Prostate gland (tissue), 2 donors: ENCODE measurements at places on chromosomes 1 and 21.
A peak's percentile ranks its signal among the peaks of the same experiment; 100 is the strongest.

GRCh38 chr1:245074898-245075297 lies 79.9 kb upstream of the KIF26B start:
- no peak overlapping the region for H3K27ac ChIP-seq
- DNase-seq = no peak
- H3K36me3 ChIP-seq = no peaks in the 10 kb centered on the region
- H3K4me3 ChIP-seq = no peak overlapping the region
- H3K4me1 ChIP-seq = no peaks in the 10 kb centered on the region

DNA sequence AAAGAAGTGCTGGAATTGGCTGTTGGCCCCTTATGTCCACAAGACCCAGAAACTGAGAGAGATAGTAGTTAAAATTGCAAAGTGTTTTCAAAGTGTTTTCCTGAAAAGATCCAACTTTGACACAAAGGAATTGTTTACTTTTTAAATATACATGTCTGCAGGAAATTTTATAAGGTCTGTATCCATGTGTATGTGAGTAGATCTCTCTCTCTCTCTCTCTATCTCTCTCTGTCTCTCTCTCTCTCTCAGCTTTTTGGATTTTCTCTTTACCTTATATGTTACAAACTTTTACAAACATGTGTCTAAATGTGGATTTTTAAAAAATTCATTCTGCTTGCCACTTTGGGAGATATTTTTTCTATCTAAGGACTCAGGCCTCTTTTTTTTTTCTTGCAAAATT lies 358.6 kb downstream of the SIPA1L2 start:
- H3K36me3 ChIP-seq = no peaks in the 10 kb centered on the region
- H3K4me3 ChIP-seq = no peak overlapping the region
- no peaks in the 10 kb centered on the region for H3K27me3 ChIP-seq

GRCh38 chr1:247357052-247357780 lies 25.5 kb upstream of the ZNF496 start:
- no peak overlapping the region for H3K27ac ChIP-seq
- H3K4me3 ChIP-seq = no peak overlapping the region
- H3K27me3 ChIP-seq = no peaks in the 10 kb centered on the region
- no peaks in the 10 kb centered on the region for H3K4me1 ChIP-seq
- no peak for DNase-seq

DNA sequence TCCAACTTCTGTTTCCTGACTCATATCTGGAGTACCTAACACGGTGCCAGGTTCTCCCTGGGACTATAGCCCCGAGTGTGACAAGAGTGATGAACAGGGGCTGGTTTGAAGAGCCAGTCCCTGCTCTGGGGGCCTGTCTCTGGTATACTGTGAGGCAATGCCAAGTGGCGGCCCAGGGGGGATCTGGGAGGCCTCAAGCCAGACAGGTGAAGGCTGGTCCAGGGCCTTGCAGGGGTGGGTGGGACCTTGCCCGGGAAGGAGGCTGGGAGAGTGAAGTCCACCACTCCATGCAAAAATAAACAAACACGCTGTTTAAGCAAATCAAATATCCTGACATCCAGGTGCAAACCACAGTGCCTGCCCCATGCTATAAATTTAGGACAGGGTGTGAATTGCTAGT lies 6.8 kb upstream of the PLXNA2 start:
- no peak for DNase-seq
- no peaks in the 10 kb centered on the region for H3K4me1 ChIP-seq

DNA sequence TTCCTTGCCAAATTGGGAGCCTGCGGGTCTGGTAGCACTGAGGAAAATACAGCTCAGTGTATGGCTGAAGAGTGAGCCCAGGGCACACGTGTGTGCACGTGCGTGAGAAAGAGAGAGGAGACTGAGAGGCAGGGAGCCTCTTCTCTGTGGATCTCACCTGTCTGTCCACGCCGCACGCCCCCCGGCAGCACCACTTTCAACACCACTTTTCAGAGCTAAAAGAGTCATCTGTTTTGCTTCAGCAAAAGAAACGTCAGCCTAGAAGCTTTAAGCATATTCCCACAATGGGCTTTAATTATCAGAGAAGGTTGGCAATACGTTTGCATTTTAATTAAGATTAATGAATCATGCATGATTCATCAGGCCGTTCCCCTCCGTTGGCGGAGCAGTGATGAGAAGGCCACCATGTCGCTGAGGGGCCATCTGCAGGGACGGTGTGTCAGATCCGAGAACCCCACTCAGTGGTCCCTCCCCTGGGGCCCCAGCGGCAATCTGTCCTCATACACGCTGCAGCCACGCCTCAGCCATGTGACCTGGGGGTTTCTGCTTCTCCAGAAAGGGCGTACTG lies 56.8 kb downstream of the SIK1 start:
- H3K27ac ChIP-seq = no peak overlapping the region
- no peaks in the 10 kb centered on the region for H3K4me1 ChIP-seq
- no peak overlapping the region for H3K4me3 ChIP-seq
- no peak for DNase-seq
- H3K36me3 ChIP-seq = no peaks in the 10 kb centered on the region

GRCh38 chr1:48741380-48741779 lies 35.3 kb downstream of the BEND5 start:
- peak; percentile 28 for DNase-seq
- H3K4me1 ChIP-seq = no peaks in the 10 kb centered on the region
- peak overlapping the region; percentile 10 for H3K27ac ChIP-seq

DNA sequence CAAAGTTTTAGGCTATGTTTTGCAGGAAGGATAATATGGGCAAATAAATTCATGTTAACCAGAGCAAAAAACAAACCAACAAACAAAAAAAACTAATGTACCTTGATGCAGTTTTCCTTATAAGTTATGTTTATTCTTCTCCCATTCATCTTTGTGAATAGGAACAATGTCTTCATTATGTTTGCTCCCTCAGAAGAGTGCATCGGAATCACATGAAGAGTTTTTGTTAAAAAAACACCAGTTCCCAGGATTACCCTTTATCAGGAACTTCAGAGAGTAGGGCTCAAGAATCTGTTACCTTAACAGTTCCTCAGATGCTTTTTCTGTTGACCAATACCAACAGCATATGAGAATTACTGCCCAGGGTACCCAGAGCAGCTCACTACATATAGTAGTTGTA lies 14.6 kb upstream of the PRRC2C start:
- no peaks in the 10 kb centered on the region for H3K36me3 ChIP-seq
- H3K4me3 ChIP-seq = no peak overlapping the region
- H3K27ac ChIP-seq = no peak overlapping the region
- H3K27me3 ChIP-seq = no peaks in the 10 kb centered on the region
- no peaks in the 10 kb centered on the region for H3K4me1 ChIP-seq

DNA sequence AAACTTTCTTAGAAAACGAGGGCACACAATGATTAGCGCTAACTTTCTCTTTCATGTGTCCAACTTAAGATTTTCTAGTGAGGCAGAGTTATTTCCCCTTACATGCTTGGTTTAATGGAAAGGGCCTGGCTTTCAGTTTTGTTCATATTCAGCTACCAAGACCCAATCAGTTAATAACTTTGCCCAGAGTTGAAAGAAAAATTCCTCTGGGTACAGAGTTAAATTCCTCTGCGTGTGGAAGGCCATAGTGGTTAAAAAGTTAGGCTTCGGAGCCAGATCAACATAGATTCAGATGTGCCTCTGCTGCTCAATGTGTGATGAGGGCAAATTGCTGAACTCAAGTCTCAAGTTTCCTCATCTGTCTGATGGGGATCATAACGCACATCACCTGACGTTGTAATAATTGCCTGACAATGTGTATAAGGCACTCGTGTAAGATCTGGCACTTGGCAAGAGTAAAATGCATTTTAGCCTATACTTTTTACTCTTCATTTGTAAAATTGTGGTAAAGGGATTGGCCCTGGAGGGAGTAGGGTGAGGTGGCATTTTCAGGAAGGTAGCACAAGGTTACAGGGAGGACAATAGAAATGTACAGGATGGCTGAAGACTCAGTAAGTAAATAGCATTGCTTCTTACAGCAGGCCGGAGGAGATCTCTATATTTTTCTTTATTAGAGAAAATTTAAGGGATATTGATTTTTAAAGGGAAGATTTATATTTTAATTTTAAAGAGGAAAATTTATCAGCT lies 103.4 kb downstream of the ROR1 start:
- H3K36me3 ChIP-seq = no peaks in the 10 kb centered on the region
- no peaks in the 10 kb centered on the region for H3K27me3 ChIP-seq
- no peaks in the 10 kb centered on the region for H3K4me1 ChIP-seq
- H3K27ac ChIP-seq = no peak overlapping the region

DNA sequence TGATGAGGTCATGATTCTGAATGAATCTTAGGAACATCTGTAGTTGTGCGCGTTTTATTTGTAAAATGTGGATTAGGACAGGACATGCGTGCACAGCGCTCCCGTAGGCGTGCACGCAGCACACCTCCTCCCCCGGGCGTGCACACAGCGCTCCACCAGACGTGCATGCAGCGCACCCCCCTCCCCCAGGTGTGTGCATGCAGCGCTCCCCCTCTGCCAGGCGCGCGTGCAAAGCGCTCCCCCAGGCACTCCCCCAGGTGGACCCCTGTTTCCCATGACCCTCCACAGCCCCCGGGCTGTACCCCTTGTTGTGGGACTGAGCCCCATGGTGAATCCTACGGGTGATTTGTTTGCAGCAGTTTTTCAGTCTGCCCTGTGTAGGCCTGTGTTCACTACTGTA lies 61.6 kb downstream of the S100B start:
- H3K36me3 ChIP-seq = peaks cover 22% of the 10 kb centered on the region
- H3K4me3 ChIP-seq = no peak overlapping the region

DNA sequence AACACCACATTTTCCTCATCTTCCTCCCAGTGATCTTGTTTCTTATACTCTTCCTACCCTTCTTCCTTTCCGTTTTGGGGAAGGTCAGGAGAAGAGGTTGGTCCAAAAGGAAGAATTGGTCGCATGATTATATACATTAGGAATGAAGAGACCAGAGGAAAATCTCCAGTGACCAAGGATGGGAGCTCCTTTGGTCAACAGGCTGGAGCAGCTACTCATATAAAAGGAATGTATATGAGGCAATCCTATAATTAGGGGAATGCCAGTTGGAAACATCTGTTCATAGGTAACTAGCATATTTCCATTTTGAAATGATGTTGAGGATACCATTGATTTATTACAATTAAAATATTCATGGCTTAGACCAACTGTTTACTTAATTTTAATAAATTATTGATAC lies 114.5 kb downstream of the LRRC40 start:
- no peaks in the 10 kb centered on the region for H3K4me1 ChIP-seq
- H3K4me3 ChIP-seq = no peak overlapping the region
- H3K27me3 ChIP-seq = no peaks in the 10 kb centered on the region
- DNase-seq = no peak
- no peak overlapping the region for H3K27ac ChIP-seq

- H3K4me3 ChIP-seq = no peak overlapping the region
- no peaks in the 10 kb centered on the region for H3K4me1 ChIP-seq
- no peak for DNase-seq
- no peak overlapping the region for H3K27ac ChIP-seq
These were observed 63.0 kb upstream of the RGS1 start for GRCh38 chr1:192512426-192513162.

- H3K27ac ChIP-seq = peak overlapping the region; percentile 79
- no peaks in the 10 kb centered on the region for H3K36me3 ChIP-seq
- peaks cover 7% of the 10 kb centered on the region for H3K4me1 ChIP-seq
- no peaks in the 10 kb centered on the region for H3K27me3 ChIP-seq
- no peak for DNase-seq
These were observed 35.8 kb downstream of the ECE1 start for GRCh38 chr1:21254335-21254951.

- no peaks in the 10 kb centered on the region for H3K4me1 ChIP-seq
- no peaks in the 10 kb centered on the region for H3K27me3 ChIP-seq
- peak overlapping the region; percentile 51 for H3K27ac ChIP-seq
- DNase-seq = peak; percentile 71
- H3K4me3 ChIP-seq = no peak overlapping the region
These were observed 58.0 kb upstream of the PRMT6 start for GRCh38 chr1:106998431-106999002.

- H3K4me1 ChIP-seq = no peaks in the 10 kb centered on the region
- DNase-seq = no peak
- no peaks in the 10 kb centered on the region for H3K27me3 ChIP-seq
- H3K36me3 ChIP-seq = no peaks in the 10 kb centered on the region
- H3K4me3 ChIP-seq = no peak overlapping the region
These were observed 202.7 kb upstream of the FOXD3 start for GRCh38 chr1:63119575-63120155.

- H3K4me1 ChIP-seq = peaks cover 6% of the 10 kb centered on the region
- H3K27ac ChIP-seq = no peak overlapping the region
These were observed 3.0 kb downstream of the PLA2G2F start for GRCh38 chr1:20142001-20142710.

DNA sequence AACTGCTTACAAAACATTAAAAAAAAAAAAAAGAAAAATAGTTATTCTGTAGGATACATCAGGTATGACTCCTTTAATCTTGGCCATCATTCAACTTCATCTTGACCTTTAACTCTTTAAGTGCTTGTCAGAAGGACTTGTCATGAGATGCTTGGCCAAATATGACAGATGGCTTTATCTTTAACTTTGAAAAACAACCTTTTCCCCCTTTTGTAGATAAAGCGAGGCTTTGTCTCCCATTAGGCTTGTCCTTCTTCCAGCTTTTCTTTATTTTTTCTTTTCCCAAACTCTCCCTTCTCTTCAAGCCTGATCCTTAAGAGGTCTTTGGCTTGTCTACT lies 2.3 kb downstream of the SRSF10 start:
- H3K27ac ChIP-seq = peak overlapping the region; percentile 28
- H3K4me3 ChIP-seq = no peak overlapping the region
- H3K36me3 ChIP-seq = no peaks in the 10 kb centered on the region
- DNase-seq = no peak

GRCh38 chr1:68101829-68102228 lies 51.4 kb upstream of the DIRAS3 start:
- H3K36me3 ChIP-seq = no peaks in the 10 kb centered on the region
- no peaks in the 10 kb centered on the region for H3K27me3 ChIP-seq
- H3K27ac ChIP-seq = no peak overlapping the region

GRCh38 chr1:173424143-173424542 lies 53.0 kb upstream of the PRDX6 start:
- H3K36me3 ChIP-seq = no peaks in the 10 kb centered on the region
- H3K27ac ChIP-seq = no peak overlapping the region
- no peak for DNase-seq
- H3K4me3 ChIP-seq = no peak overlapping the region
- H3K27me3 ChIP-seq = no peaks in the 10 kb centered on the region
- H3K4me1 ChIP-seq = no peaks in the 10 kb centered on the region

- no peak overlapping the region for H3K27ac ChIP-seq
- H3K4me1 ChIP-seq = no peaks in the 10 kb centered on the region
- DNase-seq = no peak
- no peaks in the 10 kb centered on the region for H3K27me3 ChIP-seq
These were observed 239.6 kb upstream of the B3GALT2 start for GRCh38 chr1:193426061-193426460.

DNA sequence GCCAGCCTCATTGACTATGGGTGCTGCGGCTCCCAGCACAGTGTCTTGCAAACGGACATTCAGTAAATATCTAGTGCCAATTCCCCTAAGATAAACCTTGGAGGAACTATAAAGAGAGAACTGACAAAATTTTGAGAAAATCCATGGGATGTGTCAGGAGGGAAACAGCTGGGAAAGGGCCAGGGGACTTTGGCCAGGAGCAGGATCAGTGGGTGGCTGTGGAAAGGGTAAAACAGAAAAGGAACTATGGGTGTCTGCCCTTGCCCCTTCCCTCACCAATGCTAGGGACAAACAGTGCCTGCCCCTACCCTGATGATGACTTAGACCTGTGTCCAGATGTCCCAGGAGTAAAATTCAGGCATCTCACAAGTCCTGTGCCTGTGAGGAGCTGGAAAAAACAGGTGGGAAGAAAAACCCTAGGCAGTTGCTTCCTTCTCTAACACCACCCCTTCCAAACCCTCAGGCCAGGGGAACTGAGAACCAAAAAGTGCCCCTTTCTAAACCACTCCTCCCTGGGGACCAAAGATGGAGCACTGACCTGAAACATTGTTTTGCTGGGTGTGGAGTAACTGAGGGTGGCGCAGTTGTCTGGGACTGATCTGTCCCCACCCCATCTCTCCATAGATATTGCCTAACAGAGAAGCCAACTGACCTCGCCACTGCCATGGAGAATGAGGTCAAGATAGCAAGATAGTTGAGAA lies 22.1 kb upstream of the IFNAR2 start:
- no peaks in the 10 kb centered on the region for H3K27me3 ChIP-seq
- no peak overlapping the region for H3K27ac ChIP-seq
